ENCODE measurements at places on chromosomes 12 and 14.

DNA sequence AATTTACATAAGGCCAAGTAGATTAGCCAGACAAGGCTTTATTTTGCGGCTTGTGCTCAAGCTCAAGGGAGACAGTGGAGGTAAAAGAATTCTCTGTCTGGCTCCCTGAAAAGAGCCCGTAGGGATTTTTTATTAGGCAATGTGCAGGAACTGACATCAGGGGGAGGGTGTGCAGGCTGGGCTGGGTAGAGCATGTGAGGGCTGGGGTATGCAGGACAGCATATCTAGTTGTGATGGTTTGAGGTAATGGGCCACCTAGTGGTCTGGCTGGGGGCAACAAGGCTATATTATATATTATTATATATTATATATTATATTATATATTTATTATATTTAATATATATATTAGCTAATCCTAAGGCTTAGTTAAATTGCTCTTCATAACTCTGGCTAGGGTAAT lies 102.1 kb downstream of the TMEM117 start:
- no peak for DNase-seq

- DNase-seq, result no peak
Observed at GRCh38 chr12:41221491-41221890, 33.4 kb downstream of the PDZRN4 start.

- no peak for DNase-seq
Observed at GRCh38 chr12:60415351-60415750, 819.5 kb downstream of the SLC16A7 start.

- DNase-seq, result no peak
Observed at GRCh38 chr12:47509398-47509851, 196.4 kb downstream of the RPAP3 start.

DNA sequence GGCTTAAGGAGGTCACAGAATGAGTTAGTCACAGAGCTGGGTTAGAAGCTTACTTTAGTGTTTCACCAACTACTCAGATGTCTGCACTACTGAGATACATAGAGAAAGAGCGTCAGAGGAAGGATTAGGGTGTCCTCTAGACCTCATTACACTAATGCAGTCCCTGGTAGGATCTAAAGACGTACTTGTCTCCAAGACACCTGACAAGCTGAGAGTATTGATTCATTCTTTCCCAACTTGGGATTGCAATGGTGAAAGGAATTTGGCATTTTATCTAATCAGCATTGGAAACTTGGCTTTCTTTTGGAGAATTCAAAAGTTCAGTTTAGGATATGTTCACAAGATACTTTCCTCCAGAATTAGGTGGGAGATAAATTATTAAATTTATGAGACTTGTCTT lies 402.1 kb downstream of the ZFP36L1 start:
- DNase-seq, result no peak

DNA sequence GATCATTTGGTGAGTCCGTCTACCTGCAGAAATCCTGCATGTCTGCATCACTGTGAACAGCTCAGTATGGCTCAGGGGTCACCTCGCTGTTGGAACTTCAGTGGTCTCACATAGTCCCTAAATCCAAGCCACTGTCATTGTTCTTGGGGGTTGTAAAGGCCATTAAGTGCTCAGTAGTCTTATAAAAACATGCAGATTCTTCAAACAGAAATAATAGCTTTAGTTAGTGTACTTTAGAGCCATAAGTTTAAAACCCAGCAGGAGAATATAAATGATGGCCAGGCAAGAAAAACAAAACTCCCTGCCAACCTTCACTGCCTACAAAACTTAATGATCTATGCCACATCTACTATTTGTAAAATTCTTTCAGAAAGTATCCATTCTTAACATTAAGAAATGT lies 396.3 kb downstream of the SYT1 start:
- DNase-seq, result no peak

- no peak for DNase-seq
Observed at GRCh38 chr14:34362641-34363251, 99.3 kb downstream of the SPTSSA start.

- no peak for DNase-seq
Observed at GRCh38 chr12:81866081-81866480, 106.9 kb upstream of the PPFIA2 start.

DNA sequence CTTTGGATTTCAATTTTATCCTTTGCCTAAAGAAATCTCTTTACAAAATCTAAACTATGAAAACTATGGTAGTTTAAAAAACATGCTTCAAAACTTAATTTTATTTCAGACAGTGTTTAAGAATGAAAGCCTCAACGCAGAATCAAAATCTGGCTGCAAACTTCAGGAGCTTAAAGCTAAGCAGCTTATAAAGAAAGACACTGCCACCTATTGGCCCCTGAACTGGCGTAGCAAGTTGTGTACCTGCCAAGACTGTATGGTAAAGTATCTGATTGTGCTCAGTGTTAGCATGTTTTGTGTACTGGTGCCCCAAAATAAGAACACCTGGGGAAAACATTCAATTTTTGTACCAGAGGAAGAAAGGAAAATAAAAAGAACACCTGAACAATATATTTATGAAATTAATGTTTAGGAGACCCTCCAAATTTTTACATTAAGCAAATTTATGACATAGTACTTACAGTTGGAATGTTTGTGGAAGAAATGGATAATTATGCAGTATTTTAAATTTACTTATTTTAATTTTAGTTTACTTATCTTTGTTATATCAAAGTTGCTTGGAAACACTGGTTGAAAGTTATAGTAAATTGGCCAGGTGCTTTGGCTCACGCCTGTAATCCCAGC lies 12.2 kb downstream of the UBR7 start:
- DNase-seq, result peak; percentile 29

- DNase-seq, result no peak
Observed at GRCh38 chr12:6778217-6778573, 5.9 kb downstream of the LAG3 start.
